Karpas-422 (cell line): ENCODE measurements at places on chromosomes 3 and 15.

DNA sequence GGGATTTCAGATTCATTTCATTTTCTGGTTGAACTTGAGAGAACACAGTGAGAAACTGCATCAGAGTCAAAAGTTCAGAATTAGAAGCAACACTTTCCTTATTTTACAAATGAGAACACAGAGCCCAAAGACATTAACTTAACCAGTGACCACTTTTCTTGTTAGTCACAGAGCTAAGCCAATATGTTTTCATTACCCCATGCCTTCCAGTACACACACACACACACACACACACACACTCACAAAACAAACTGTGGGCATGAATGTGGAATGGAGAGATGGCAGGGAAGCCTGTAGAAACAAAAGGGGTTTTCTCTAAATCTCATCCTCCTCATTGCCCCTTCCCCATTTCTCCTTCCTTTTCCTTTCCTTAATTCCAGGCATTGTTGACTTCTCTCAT lies 267.4 kb upstream of the GADL1 start:
- DNase-seq = no peak

GRCh38 chr3:107421170-107421792 lies 44.0 kb downstream of the CCDC54 start:
- peak; percentile 85 for DNase-seq

DNA sequence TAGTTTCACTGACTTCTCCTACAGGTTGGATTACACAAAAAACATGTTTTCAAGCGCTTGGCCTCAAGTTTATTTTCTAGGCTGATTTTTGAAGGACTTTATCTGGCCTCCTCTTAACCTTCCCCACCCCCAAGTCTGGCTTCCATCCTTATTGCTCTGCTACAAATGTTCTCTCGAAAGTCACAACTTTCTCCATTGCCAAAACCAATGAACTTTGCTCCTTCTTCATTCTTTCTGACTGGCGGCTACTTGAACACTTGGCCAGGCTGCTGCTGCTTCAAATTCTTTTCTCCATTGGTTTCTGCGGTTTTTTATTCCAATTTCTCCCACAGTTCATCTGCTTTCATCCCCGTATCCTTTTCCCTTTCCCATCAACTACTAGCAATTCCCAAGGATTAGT lies 106.6 kb downstream of the TOP2B start:
- no peak for DNase-seq

DNA sequence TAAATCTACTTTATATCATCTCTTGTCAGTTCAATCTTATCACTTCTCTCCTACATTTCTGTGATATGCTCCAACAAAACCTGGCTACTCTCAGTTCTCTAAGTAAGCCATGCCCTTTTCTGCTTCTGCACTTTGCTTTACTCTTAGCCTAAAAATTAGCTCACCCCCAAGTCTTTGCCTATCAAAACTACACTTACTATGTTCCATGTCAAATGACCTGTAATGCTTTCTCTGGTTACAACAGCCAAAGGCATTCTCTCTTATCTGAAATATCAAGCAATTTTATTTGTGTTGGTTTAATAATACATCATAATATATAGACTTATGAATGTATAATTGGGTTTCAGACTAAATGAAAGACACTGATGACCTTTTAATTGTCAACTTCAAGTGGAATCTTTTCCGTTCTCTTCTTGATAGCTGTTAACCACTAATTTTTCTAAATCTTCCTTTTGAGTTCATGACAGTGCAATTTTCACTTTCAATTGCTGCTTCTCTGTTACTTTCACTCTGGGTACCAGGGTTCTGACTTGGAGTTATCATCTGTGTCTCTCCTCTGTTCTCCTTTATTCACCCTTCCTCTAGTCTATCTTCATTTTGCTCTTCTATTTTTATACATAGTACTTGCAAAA lies 619.0 kb upstream of the GOLIM4 start:
- DNase-seq = no peak

DNA sequence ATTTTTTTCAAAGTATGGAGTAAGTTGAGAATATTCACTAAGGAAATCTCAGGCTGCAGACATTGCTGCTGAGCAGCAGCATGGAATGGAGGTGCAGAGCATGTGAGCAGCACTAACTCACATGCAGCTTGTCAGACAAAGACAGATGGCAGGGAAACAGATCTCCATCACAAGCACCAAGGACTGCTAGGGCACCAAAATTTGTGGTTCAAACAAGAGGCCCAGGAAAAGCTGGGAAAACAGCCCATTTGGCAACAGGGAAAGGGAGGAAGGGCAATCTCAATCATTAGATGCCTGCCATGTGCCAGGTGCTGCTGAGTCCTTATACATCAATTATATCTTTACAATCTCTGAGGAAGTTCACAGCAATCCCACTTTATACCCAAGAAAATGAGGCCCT lies 47.2 kb upstream of the EIF1B start:
- no peak for DNase-seq

DNA sequence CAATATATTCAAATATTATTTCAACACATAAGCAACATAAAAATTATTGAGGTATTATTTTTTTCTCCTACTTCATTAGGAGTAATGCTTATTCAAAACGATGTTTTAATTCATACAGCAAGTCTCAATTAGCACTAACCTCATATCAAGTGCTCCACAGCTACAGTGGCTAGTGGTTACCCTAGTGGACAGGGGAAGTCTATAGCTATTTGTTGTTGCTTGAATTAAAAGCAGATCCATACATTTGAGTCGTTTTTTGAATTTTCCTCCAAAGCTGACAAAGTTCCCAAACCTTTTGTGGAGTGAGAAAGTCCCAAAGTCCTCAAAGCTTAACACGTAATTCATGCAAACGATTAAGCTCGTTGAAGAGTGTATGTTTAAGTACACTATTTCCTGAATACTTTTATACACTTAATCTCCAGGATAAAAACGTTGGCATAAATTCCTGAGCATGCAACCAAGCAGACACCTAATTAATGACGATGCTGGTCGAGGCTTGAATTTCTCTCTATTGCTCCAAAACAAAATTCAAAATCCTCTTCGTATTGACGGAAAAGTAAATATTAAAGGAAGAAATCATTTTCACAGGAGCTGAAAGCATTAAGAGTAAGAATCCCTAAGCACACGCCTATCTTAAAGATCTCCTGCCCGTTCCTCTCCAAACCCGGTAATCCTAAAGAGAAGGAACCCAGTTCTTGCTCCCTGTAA lies 985 bp downstream of the VPS13C start:
- DNase-seq = peak; percentile 68

DNA sequence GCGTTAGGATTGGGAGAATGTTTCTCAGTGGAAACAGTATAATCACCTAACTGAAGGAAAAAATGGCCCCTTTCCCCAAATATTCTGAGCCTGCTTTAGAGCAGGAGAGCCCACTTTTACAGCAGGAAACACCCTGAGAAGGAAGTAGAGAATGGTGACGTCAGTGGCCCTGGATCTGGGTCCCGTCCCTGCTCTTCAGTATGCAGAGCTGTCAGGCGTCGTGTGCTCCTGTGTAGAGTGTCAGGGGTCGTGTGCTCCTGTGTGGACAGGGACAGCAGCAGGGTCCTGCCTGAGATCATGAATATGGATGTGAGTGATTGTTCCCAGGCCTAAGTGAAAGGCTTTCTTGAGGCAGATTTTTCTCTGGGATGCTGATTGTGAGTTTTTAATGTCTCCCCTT lies 45.2 kb downstream of the CGNL1 start:
- no peak for DNase-seq

DNA sequence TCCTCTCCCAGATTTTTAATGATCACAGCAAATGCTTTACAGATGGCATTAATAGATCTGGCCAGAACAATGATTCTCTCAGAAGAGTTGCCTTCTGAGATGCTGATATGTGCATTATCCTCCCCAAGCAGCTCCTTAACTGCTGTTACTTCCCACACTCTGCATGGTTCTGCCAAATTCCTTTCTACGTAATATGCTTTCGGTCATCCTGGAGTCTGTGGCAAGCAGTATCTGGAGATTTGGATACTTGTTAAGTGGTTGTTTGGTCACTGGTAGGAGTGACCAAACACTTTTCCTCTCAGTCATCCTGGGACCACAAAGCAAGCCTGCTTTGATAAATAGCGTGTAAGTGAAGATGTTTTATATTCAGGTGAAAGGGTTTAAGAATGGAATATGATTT lies 71.1 kb upstream of the CCNL1 start:
- no peak for DNase-seq

GRCh38 chr3:37935756-37936666 lies 54.6 kb upstream of the VILL start:
- no peak for DNase-seq
